ENCODE measurements at places on chromosomes 4 and X.

- no peak for DNase-seq
Observed at GRCh38 chr4:122047456-122048425, 95.9 kb upstream of the TRPC3 start.

DNA sequence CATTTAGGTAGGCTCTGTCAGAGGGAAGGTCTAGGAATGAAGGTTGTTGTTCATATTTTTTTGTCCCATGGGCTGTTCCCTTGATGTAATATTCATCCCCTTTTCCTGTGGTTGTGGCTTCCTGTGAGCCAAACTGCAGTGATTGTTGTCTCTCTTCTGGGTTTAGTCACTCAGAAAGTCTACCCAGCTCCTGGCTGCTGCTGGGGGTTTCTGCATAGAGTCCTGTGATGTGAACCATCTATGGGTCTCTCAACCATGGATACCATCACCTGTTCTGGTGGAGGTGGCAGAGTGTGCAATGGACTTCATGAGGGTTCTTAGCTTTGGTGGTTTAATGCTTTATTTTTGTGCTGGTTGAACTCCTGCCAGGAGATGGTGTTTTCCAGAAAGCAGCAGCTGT, 122.8 kb downstream of the ZC4H2 start:
- no peak for DNase-seq

- DNase-seq = no peak
Observed at GRCh38 chrX:12865359-12865758, 1.5 kb upstream of the TLR7 start.

DNA sequence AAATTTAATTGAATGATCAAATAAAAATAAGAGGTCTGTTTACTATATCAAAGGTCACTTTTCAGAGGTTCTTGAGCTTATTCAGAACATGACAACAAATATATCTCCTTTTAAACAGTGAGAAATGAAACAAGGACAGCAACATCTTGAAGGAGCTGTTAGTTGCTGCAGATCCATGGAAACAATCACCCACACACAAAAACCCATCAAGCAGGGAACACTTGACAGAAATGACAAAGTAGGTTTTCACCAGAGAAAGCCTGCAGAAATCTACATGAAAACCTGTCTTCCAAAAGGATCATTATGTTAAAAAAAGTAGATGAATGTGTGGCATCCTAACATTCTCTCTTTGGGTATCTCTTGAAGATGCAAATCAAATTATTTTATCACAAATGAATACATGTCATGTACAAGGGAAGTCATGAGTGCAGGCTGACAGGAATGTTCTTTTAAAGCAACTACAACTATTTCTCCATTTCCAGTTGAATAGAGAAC, 203.0 kb downstream of the GRIA2 start:
- DNase-seq = no peak

DNA sequence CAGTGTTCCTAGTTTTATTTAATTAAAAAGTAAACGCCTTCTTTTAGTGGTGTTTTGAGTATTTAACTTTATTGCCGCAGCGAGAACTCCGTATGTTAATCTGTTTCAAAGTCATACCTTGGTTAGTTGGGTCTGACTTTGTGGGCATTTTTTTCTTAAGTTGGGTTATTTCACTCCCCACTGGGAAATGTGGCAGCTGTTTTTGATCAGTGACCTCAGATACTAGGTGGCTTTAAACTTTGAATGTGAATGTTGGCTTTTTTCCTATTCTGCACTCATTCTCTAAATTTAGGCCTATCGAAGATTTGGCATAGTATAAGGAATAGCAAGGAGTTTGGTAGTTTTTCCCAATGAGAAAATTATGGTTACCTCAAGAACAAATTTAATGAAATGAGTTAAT, 85.9 kb downstream of the FIP1L1 start:
- DNase-seq = no peak

GRCh38 chr4:88734403-88734949, 36.8 kb upstream of the NAP1L5 start:
- DNase-seq = no peak

GRCh38 chr4:97548943-97549583, 594.2 kb downstream of the STPG2 start:
- DNase-seq = no peak

GRCh38 chr4:57554556-57555092, 444.4 kb upstream of the IGFBP7 start:
- no peak for DNase-seq

Measured in stimulated activated CD4-positive, alpha-beta T cell treated with anti-CD3 and anti-CD28 coated beads, TNF-alpha, amount 100 ng/mL, for 24 hours (primary cell).